ENCODE measurements at places on chromosomes 11 and 22.

GRCh38 chr11:60158636-60159035 is 24.2 kb downstream of the MS4A6A start:
- DNase-seq, result no peak

DNA sequence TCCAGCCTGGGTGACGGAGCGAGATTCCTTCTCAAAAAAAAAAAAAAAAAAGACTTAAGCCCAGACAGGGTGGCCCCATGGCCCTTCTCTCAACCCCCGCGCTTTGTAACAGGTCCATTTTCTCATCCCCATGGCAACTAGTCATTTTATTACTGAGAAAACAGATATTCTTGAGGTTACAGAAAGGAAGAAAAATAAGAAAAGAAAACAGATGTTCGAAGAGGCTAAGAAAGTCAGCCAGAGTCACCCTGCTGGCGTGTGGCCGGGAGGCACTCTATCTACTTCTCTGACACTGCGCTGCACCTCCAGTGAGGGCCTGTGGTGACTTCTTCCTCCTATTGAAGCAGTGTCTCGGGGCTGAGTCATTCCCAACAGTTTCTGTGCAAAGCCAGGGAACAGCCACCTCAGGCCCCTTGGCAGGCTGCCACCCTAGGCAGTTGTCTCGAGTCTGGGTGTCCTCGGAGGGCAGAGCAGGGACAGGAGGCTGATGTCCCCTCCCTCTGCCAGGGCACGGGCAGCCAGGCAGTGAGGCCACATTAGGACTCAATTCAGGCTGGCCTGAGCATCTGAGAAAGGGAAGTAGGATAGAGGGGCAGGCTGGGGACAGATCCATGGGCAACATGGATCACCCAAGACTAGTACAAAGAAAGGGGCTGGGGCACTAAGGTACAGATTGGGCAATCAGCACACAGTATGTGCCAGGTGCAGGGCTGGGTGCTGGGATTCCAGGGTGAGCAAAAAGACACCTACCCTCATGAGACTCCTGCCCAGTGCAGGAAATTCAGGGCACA is 16.4 kb upstream of the SYVN1 start:
- peak; percentile 85 for DNase-seq

DNA sequence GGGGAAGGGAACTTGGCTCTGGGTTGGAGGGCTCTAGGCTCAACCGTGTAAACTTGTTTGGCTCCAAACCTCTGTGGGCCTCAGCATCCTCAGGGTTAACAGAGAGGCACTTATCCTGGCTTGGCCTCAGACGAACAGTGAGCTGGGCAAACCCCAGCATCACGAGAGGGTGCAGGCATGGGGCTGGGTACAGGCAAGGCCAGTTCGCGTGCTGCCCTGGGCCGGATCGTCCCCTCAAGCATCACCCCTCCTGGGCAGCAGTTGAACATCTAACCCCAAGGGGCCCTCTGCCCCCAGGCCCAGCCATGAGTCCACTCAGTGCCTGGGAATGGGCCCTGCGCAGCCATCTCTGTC is 1.9 kb downstream of the EHBP1L1 start:
- no peak for DNase-seq

- no peak for DNase-seq
These were observed 214.6 kb downstream of the DSCAML1 start for GRCh38 chr11:117582433-117582832.

DNA sequence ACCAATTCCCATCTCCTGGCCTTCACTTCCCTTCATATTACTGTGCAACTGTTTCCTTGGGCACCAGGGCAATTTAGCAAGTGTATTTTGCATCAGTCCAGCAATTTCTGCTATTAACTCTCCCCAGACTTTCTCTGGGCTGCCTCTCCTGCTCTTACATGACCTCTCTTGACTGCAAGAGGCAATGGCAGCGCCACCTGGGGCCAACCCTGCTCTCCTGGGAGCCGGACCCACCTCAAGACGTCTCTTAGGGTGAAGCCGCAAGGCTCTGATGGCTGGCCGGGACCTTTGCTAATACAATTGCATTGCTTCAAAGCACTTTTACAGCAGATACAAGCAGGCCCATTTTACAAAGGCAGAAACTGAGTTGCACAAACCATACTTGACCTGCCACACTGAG is 360.2 kb downstream of the CADM1 start:
- no peak for DNase-seq

DNA sequence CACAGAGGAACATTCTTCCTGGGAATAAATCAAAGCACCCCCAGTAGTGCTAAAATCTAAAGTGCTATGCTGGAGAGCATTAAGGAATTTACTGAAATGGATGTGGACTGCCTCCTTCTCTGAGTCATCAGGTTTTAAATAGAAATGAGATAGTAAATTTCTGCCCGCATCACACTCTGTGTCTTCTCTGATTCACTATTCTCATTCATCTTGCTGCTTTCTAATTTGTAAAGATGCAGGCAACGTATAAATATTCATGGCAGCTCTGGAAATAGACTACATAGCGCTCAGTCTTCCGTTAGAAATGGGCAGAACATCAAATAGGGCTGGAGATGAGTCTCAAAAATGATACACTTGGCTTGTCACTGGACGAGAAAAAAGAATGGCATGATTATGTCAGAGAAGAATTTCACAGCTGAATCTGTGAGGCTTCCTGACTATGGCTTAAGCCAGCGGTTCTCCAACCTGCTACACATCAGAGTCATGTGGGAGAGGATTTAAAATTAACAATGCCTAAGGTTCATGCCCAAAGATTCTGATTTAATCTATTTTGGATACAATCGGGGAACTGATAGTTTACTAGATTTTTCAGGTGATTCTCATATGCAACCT is 178.2 kb downstream of the LRRC4C start:
- DNase-seq, result no peak

DNA sequence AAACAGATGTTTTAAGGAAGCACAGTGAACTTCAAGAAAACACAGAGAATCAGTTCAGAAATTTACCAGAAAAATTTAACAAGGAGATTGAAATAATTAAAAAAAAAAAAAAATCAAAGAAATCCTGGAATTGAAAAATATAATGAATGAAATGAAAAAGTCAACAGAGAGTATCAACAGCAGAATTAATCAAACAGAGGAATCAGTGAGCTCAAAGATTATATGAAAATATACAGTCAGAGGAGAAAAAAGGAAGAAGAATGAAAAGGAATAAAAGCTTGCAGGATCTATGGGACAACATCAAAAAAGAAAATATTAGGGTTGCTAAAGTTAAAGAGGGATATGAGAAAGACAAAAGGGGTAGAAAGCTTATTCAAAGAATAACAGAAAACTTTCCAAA is 82.3 kb downstream of the XRRA1 start:
- no peak for DNase-seq

- DNase-seq, result no peak
These were observed 351.5 kb downstream of the TBC1D22A start for GRCh38 chr22:47113853-47114415.

DNA sequence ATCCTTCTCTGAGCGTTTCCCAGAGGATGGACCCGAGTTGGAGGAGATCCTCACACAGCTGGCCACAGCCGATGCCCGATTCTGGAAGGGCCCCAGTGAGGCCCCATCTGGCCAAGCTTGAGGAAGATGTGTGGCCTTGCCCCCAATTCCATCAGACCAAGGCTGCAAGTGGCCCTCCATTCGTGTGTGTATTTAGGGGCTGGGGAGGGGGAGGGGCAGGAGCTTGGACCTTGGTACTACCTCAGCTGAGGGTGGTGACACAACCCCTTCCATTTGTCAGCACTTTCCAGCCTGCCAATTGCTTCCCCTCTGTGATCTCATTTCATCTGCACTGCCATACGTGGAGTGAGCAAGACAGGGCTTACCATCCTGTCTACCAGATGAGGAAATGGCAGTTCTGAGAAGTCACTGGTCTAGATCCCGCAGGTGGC is 1.3 kb upstream of the BBS1 start:
- no peak for DNase-seq

DNA sequence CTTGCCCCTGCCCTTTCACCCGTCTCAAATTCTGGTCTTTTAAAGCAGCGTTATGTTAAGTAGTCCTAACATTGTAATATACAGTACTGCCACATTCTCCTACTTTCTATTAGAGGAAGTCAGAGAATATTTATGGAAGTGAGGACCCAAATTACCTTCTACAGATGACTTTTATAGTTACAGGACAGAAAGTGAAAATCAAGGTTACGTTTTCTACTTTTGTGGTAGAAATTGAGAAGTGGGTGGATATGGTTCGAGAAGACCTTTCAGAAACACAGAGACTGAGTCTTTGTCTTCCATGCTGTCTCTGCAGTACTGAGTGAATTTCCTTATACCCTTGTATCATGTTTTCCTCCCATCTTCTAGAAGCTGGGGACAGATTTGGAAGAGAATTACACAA is 17.1 kb downstream of the SC5D start:
- no peak for DNase-seq

GRCh38 chr11:86818462-86819192 is 18.3 kb downstream of the PRSS23 start:
- DNase-seq, result peak; percentile 94

- peak; percentile 79 for DNase-seq
These were observed 314 bp downstream of the RIC8A start for GRCh38 chr11:207863-208180.

DNA sequence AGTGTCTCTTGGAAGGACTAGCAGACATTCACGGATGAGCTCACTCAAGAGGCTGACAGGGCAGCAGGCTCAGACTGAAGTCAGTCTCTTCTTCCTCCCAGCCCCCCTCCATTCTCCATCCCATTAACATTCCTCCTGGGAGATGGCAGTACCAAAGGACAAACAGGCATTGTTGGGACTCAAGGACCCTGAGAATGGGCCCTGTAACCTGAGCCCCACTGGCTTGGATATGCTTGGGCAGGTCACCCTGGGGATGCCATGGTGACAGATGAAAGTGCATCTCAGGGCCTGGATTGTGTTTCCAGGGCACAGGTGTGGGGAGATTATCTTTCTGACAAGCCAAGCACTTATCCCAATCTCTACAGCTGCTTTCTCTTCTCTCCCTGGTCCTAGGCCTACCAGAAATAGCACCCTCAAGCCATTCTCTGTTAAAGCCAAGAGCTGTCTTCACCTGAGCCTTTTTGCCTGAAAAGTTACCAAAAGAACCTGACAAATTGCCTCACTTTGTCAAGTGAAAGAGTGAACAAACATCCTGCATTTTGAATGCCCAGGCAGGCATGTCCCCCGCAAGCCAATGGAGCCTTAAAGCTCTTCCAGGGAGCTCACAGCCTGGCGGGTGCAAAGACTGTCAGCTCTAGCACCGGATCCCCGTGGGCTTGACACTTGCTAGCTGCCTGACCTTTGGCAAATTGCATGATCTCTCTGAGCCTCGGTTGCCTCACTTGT is 366.0 kb upstream of the NARS2 start:
- DNase-seq, result no peak

DNA sequence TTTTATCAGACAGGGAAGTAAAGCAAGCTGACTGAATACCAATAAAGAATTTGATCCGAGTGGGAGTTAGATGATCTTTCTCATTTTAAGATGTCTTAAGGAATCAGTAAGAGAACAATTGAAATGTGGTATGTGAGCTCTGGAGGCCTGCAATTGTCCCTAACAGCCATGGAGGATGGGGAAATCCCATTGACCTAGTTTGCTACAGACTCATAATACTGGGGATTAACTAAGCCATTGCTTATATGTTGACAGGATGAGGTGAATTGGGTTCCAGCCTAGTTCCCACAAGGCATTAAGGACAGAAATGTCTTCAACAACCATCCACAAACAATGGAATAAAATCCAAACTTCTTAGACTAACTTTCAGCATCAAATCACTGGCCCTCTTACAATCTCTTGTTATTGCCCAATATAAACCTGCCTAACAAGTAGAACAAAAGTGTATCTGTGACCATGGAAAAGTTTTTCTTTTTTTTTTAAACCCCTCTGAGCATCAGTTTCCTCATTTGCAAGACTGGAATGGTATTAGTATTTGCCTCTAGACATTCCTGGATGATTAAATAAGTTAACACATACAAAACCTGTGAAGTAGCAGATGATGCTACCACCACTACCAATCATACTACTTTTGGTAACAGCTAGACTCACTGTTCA is 773.2 kb downstream of the DLG2 start:
- DNase-seq, result peak; percentile 41

DNA sequence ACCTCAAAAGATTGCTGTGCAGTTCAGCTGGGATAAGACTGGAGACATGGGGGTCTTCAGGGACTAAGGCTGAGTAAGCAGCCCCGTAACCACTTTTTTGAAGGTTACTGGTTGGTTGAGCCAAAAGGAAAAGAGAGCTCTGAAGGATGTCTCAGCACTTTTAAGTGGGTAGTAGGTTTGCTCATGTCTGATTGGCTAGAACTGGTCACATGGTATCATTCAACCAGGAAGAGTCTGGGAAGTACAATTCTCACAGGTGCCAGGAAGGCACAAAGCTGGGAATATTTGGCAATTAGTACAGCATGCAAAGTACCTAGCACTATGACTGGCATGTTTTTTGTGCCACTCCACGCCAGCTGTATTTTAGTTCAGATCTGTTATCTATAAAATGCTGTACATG is 58.1 kb downstream of the SNX19 start:
- DNase-seq, result no peak

GRCh38 chr11:126114486-126115126 is 51.9 kb upstream of the CDON start:
- DNase-seq, result peak; percentile 34

- DNase-seq, result peak; percentile 61
These were observed 583 bp downstream of the PDGFD start for GRCh38 chr11:104163100-104164027.

- no peak for DNase-seq
These were observed 5.4 kb downstream of the BEST1 start for GRCh38 chr11:61955422-61956135.

DNA sequence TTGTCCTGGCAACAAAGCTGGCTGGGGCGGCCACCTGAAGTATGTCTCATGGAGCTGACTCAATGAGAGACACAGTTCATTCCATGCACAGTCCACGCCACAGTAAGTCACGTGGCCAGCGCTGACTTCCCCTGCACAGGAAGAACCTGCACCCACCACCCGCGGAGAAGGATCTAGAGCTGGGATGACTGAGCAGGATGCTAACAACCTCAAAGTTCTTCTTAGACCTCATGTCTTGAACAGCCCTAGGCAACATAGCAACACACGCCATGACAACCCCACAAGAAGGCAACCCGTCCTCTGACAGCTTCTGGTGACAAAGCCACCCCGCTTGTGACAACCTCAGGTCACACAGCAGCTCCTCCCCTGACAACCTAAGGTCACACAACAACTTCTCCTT is 76.9 kb upstream of the B3GAT1 start:
- no peak for DNase-seq

DNA sequence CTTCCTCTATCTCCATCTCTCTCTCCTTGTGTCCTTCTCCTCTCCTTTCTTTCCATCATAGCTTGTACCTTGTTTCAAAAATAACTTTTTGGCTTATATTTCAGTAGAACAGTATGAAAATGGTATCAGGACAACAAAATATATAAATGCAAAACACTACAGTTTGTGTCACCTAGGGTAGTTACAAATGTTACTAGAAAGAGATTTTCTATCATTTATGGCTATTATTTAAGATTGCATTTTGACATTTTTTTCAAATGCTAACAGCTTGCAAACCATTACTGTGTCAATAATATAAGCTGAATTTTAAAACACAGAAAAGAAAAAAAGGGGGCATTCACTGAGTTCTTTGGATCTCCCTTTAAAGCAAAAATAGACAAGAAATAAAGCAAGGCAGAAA is 392.3 kb upstream of the LRRC4C start:
- DNase-seq, result no peak
